ENCODE measurements at places on chromosomes 2 and 18.

DNA sequence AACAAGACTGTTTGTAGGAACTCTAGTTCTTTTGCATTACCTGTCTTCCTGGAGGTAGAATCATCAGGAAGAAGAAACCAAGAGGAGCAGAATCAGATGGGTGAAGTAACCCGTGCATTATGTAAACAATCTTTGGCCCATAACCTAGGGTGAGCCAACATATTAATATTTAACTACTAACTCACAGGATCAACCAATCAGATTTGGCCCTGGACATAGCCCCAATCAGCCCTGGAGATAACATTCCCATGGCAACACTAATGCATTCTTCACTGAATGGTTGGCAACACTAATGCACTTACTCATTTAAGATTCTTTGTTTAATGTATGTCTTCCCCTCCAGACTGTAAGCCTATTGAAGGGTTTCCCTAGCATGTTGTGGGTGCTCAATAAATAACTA, 72.0 kb upstream of the CTAGE1 start:
- DNase-seq, result no peak

- DNase-seq, result no peak
Observed at GRCh38 chr2:53033411-53033810, 734.2 kb upstream of the CHAC2 start.

- no peak for DNase-seq
Observed at GRCh38 chr2:3476321-3476984, 42.9 kb downstream of the ADI1 start.

DNA sequence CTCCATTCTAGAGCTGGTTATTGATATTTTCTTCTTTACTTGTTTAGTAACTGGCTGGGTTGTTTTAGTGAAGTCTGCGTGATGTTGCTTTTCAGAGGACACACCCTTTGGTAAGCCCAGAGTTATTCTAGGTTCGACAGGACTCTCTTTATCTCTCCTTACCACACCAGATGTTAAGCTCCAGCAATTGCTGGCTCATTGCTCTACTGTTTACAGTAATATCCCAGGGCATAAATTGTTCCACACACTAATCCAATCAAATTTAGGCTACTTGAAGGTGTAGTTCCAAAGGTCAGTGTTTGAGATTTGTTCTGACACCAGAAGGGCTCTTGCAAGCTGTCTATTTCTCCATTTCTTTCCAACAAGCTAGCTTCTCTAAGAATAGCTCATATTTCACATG, 506.6 kb downstream of the NR4A2 start:
- no peak for DNase-seq

DNA sequence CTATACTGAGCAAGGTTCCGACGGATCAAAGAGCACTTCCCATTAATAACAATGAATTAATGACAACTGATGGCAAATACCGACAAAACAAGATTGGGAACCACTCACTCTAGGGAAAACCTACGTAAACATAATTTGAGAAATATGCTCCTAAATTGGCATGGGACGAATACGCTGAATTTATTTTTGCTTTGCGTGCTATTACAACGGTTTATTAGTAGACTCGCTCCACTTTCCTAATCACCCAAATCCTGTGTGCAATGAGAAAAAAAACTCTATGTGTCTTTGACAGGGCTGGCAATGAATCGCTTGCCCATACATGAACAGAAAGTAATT, 536 bp upstream of the SLC25A12 start:
- no peak for DNase-seq

GRCh38 chr2:34004936-34005335, 405.8 kb upstream of the FAM98A start:
- no peak for DNase-seq

DNA sequence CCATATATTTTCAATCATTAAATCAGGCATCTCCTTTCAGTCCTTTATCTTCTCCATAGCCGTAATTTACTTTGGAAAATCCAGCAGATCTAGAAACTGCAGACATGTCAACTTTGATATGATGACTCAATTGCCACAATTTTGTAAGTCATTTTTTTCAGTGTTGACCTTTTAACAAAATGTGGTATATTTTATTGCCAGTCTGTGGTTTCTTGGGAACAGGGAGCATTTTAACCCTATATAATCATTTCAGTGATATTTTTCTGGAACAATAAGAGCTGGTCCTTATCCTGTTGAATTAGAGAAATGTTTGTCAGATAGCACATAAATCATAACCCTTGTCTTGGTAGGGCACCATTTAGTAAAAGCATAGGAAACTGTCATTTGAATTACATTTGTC, 90.9 kb upstream of the UBXN4 start:
- DNase-seq, result no peak

- DNase-seq, result no peak
Observed at GRCh38 chr2:203734276-203734983, 28.0 kb downstream of the CD28 start.

- DNase-seq, result no peak
Observed at GRCh38 chr18:77133051-77133834, 660 bp upstream of the MBP start.

DNA sequence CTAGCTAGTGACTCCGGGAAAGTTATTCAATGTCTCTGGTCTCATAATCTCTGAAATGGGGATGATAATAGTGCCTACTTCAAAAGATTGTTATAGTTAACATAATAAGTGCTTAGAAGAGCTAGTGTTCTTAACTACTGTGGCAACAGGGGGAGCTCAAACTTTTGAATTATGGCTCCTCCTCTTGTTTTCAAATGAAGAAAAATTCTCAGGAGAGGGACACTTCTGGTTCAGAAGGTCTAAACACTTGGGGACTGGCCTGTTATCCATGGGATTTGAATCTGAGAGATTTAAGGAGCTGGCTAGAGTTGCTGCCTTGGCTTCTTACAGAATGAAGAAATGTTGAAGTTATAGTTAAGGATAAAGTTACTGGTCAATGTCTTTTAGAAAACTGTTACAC, 92.2 kb upstream of the ITGB6 start:
- DNase-seq, result no peak
